Heart right ventricle (tissue), 16 donors: ENCODE measurements at places on chromosomes 3 and 15.

DNA sequence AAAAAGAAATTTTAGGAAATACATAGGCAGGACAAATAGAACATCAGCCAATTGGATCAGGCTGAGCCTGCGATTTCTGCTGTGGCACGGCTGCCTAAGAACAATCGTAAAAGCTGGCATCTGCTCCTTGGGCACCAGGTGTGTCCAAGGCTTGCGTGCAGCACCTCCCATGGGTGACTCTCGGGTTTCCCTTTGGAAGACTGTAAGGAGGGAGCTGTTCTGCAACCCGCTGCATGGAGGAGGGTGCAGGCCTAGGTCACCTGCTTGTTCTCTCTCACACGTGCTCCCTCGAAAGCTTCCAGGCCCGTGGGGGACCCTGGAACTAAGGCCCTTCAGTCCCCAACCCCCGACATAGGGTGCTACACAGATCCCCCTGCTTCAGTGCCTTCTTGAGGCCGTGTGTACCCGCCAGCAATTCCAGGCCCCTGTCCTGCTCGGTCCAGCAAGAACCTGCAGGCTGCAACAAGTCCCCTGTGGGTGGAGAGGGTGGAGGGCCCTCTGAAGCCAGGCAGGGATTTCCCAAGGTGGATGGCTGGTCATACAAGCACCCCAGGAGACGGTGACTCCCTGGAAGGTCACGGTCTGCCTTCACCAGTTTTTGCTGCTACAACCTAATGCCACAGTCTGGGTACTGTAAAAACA is 3.4 kb downstream of the GP9 start:
- DNase-seq = no peak

- DNase-seq = no peak
Observed at GRCh38 chr3:47476330-47476626, 537 bp upstream of the SCAP start.

- no peak for DNase-seq
Observed at GRCh38 chr3:14852717-14853116, 34.0 kb downstream of the FGD5 start.

DNA sequence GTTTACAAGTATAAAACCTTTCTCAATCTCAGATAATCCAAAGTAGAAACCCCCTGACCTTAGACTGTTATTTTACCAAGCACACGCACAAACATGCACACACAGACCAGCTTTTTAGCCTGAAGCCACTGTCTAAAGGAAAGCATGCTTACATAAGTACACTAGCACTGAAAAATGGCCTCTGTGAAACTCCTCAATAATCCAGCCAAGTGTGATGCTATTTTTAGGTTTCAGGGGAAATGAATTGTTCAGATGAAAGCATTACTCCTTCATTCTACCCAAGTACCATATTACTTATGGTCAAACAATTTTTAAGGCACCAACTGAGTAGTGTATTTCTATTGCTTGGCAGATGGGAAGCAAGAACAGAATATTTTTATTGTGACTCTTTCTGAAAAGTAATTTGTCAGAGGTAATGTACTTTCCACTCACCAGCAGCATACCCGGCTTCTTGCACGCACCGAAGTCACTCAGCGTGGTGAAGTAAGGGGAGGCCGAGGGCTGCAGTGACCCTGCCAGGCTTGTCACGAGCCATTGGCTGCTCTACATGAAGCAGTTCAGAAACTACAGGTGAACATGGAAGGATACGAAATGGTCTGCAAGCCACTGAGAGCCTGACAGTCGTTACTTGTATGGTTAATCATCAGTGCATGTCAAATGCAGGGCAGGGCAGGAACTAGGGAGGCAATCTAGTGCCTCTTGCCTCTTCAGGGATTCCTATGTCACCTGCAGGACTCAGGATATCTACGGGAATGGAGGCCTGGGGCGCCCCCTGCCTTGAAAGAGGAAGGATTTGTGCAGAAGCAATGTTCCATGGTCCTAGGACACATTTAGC is 106.7 kb downstream of the GABRB3 start:
- DNase-seq = no peak

GRCh38 chr15:52039925-52040781 is 21.1 kb downstream of the MAPK6 start:
- no peak for DNase-seq

- DNase-seq = no peak
Observed at GRCh38 chr3:127234778-127235177, 41.8 kb downstream of the PRR23E start.
